ENCODE measurements at places on chromosomes 11 and 22.

GRCh38 chr22:25760294-25760693 is 18.3 kb downstream of the MYO18B start:
- no peak for DNase-seq

GRCh38 chr11:121441521-121441920 is 10.6 kb upstream of the SORL1 start:
- DNase-seq, result no peak

DNA sequence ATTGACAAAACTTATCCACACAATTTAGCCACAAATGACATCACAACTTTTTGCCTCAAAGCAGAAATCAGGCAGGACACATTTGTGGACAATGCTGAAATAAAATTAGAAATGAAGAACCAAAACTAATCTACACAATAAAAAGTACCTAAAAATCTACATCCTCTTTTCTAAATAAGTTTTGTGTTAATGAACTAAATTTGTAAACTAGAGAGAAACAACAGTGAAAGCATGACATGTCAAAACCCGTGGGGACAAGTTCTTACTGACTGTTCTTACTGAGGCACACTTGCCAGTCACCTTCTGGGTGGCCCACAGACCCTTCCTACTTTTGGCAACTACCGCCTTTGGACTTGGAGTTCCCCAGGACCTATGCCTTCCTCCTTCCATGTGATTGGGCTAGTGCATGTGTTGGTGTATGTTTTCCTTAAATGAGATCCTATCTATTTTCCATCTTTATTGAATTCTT is 60.7 kb upstream of the MUC15 start:
- DNase-seq, result no peak

- no peak for DNase-seq
These were observed 352.5 kb upstream of the CCDC179 start for GRCh38 chr11:23212807-23213206.

DNA sequence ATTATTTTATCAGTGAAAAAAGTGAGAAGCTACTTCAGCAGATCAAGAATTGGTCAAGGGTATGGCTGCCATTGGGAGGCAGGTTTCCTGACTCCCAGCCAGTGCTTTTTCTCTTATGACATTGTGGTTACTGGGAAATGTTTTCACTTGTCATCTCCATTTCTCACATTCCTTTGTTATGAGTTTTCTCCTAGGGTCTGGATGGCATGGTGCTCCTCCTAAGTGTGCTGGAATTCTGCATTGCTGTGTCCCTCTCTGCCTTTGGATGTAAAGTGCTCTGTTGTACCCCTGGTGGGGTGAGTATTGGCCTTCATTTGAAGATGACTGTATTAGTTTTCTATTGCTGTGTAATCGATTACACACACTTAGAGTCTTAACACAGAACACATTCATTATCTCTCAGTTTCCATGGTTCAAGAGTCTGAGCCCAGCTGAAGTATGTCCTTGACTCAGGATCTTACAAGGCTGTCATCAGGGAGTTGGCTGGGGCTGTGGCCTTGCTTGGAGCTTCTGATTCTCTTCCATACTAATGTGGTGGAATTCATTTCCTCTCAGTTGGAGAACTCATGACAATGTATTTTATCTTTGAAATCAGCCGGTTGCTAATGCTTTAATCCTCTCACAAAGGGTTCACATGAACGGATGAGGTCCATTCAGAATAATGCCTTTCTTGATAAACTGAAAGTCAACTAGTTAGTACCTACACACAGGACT is 21.0 kb upstream of the MS4A6E start:
- DNase-seq, result no peak

GRCh38 chr11:17389957-17390649 is 1.6 kb upstream of the KCNJ11 start:
- no peak for DNase-seq

DNA sequence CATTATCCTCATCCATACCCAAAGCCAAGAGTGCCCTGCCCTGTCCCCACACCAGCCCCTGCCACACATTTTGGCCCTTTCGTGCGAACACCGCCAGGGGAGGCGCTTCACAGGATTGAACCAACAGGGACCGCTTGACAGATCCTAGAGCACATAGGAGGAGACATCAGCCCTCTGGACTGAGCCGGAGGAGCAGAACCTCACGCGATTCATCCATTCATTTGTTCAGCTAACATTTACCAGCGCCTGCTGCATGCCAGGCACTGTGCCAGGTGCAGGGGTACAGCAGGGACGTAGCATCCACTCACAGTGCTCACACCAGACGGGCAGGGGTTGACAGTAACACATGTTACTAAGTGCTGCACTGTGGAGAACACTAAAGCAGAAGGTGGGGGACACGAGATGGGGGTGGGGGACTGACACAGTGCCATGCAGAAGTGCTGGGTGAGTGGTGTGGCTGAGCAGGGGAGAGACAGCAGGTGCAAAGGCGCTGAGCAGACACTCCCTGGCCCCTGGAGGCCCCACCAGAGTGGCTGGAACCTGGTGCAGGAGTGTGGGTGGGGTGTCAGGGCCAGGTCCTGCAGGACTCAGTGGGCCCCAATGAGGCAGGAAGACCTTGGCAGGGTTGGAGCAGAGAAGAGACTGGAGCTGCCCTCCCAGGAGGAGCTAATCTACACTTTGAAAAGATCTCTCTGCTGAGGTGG is 3.4 kb downstream of the GNAZ start:
- DNase-seq, result no peak

DNA sequence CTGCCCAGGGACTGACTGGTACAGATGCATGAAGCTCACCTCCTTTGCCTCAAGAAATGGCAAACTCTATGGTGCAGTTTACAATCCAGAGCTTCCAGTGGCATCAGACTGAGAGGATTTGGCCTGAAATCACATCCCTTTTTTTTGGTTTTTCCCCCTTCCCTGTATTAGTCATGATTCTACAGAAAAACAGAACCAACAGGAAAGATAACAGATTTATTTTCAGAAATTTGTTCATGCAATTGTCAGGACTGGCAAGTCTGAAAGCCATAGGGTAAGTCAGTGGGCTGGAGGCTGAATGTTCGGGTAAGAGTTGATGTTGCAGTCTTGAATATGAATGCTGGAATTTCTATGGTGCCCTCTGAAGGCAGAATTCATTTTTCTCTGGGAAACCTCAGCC is 12.0 kb upstream of the ZDHHC13 start:
- DNase-seq, result no peak

- no peak for DNase-seq
These were observed 594.1 kb downstream of the TBC1D22A start for GRCh38 chr22:47356511-47357011.

DNA sequence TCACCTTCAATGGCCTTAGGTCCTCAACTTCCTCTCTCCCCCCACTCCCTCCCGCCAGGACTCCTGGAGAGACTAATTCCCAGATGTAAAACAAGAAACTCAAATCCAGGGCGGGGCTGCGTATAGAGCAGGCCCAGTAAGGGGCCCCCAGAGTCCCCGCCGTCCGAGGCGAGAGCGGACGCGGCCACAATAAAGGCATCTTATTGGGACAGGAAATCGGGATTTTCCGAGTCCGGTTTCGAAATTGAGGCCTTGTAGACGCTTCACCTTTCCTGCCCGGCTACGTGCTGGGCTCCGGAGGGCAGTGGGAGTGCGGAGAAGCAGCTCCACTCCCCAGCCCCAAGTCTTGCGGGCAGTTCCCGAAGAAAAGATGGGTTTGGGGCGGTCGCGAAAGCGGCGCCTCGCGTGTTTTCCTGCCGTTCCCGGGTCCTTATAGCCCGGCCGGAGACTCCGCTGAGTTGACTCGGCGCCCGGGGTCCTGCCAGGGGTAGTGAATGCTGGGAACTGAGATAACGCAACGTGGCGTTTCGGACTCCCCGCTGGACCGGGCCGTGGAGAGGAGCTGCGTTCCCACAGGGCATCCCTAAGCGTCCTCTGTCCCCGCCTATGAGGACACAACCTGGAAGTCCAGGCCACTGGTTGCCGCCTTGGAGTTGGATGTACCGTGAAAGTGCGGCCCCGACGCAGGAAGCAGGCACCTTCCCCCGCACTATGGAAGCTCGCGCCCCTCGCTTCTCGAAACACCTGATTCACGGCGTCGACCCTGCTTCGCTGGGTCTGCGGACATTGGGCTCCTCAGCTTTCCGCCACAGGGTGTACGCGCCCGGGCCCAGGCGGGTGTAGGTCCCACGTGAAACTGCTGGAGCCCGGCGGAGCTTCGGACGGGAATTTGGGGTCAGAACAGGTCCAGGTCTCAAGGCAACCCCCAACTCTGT is 4.8 kb upstream of the CHRM1 start:
- no peak for DNase-seq

- no peak for DNase-seq
These were observed 45.9 kb upstream of the CARS1 start for GRCh38 chr11:3103076-3103475.

- DNase-seq, result no peak
These were observed 19.9 kb upstream of the SYT13 start for GRCh38 chr11:45305874-45306623.

DNA sequence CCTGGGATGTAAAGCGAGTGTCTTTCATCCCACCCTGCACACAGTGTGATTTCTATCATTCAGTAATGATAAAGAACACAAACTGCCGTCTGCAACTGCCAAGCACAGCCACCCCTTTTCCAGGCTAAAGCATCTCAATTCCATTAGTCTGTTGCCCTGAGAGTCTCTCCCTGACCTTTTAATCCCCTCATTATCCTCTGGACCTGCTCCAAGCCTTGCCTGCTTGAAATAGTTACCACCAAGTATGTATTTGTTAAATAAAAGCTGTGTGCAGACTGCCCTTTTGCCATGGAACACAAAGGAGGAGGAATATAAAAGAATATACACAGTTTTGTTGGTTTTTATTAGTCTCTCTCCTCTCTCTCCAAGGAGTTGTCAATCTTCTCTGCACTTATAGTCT is 13.0 kb downstream of the GRAP2 start:
- no peak for DNase-seq

GRCh38 chr11:131624531-131624930 is 254.1 kb downstream of the NTM start:
- DNase-seq, result no peak

DNA sequence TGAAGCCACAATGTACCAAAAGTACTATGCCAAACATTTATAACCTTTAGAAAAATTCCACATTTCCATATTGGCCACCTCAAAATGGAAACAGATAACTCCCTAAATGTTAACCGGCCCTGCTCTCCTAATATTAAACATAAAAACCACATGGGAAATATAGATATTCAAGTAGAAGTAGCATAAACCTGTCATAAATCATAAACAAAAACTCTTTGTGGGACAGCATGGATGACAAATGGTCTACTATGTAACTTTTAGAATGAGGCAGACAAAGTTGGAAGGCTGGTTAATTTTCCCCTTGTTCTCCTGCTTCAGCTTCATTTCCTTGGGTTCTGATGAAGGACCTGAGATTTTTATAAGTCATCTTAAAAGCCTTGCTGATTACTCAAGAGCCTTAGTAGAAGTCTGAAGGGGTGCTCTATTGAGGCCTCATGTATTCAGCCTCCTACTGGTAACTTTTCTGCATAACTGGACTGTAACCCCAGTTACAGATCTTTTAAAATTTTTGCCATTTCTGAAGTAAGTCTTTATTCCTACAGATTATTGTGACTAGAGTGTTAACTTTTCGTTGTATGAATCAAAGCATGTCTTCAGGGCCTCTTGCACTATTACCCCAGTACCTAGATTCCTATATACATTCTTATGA is 116.4 kb downstream of the STIM1 start:
- no peak for DNase-seq

- DNase-seq, result no peak
These were observed 25.1 kb downstream of the LGR4 start for GRCh38 chr11:27447288-27448183.

DNA sequence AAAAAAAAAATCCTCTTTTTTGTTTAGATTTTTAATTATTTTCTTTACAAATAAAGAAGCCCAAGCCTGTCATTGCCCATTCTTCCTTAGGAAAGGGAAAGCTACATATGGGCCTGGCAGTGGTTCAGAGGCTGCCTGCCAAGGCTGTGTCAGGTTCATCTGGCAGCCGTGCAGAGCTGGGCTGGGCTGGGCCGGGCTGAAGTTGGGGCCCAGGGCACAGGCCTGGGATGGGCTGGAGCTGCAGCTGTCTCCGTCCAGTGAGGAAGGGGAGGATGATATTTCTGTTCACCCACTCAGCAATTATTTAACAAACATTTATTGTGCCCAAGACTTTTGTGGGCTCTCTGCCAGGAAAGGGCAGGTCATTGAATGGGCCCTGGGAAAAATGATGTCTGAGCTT is 4.6 kb downstream of the PRR5L start:
- no peak for DNase-seq

DNA sequence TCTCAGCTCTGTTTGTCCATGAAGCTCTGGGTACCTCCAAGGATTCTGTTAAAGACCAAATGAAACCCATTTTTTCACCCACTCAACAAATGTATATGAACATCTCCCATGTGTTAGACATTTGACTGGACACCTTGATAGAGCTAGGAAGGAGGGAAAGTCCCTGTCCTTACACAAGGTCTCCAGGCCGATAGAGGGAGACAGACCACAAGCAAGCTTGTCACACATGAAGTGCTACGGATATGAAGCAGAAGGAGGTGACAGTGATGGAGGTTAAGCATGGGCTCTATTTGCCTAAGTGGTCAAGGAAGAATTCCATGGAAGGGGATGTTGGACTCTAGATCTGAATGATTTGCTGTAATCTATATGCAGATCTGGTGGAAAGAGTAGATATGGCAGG is 138.5 kb downstream of the MYO18B start:
- DNase-seq, result no peak

DNA sequence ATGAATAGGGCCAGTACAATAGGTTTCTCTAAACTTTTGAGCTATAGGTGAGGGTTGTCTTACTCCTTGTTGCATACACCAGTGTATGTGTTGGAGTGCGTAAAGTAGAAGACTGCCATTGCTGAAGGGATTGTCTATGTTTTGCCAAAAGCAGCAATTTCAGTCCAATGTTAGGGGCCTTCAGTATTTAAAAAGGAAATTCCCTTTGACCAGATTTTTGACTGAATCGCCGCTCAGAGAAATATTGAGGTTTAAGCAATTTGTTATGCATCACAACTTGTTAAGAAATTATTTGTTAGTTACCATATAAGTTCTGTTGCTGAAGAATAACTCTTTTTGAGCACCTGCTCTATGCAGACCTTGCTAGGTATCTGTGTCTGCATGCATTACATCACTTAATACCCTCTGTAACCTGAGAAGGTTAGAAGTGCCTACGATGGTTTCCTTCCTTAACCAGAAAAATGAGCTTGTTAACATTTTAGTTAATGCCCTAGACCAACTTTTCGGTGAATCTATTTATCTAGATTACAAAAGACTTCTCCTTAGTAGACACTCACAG is 33.9 kb downstream of the MMP20 start:
- DNase-seq, result no peak

- DNase-seq, result no peak
These were observed 67.9 kb upstream of the BLID start for GRCh38 chr11:122183933-122184332.

DNA sequence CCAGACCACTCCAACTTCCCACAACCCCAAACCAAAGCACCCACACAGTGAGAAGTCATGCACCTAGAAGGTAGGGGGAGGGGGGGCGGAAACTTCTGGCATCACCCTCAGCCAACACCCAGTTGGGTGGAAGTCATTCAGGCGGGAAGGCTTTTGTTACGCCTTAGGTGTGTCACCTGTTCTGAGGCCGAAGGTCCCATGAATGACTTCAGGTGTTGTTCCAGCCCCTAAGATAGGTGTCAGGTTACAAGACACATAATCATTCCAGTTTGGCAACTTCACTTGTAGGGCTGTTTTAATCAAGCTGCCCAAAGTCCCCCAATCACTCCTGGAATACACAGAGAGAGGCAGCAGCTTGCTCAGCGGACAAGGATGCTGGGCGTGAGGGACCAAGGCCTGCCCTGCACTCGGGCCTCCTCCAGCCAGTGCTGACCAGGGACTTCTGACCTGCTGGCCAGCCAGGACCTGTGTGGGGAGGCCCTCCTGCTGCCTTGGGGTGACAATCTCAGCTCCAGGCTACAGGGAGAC is at the start of gene TMPRSS4:
TMPRSS4 (plus strand) TSS at position 325 of the 528 bp plus-strand sequence. CDS start 225 bp downstream, outside the sequence.
- DNase-seq, result no peak

- no peak for DNase-seq
These were observed 28.2 kb downstream of the ARHGAP42 start for GRCh38 chr11:100715165-100715761.

Data from activated CD4-positive, CD25-positive, alpha-beta regulatory T cell treated with anti-CD3 and anti-CD28 coated beads, Interleukin-2, amount 50 U/mL, for 16 hours (primary cell).